Fibroblast of lung (primary cell): ENCODE measurements at places on chromosomes 11 and 22.

DNA sequence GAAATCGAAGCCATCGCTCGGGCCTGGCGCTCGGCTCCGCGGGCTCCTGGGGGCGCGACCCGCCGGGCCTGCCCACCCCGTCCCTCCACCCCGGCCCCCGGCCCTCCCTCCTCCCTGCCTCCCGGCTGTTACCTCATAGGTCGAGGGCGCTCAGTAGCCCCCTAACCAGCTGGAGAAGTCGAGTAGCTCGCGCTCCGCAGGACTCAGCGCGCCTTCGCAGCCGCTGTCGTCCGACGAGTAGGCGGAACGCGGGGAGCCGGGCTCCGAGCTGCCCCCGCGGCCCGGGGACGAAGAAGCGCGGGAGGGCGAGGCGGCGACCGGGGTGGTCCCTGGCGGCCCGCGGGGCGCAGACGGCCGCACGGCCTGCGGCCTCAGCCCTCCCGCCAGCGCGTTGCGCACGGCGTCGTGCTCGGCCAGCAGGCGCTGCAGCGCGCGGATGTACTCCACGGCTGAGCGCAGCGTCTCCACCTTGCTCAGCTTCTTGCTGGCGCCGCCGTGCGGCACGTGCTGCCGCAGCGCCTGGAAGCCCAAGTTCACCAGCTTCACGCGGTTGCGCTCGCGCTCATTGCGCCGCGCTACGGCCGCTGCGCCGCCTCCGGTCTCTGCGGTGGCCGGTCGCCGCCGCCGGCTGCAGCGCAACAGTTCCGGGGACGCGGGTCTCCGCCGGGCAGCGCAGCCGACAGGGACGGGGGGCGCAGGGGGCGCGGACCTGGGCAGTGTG lies 627 bp downstream of the ASCL2 start:
- DNase-seq: peak; percentile 68

- DNase-seq: no peak
Measured at GRCh38 chr11:103736315-103737036, 300.0 kb upstream of the DDI1 start.

DNA sequence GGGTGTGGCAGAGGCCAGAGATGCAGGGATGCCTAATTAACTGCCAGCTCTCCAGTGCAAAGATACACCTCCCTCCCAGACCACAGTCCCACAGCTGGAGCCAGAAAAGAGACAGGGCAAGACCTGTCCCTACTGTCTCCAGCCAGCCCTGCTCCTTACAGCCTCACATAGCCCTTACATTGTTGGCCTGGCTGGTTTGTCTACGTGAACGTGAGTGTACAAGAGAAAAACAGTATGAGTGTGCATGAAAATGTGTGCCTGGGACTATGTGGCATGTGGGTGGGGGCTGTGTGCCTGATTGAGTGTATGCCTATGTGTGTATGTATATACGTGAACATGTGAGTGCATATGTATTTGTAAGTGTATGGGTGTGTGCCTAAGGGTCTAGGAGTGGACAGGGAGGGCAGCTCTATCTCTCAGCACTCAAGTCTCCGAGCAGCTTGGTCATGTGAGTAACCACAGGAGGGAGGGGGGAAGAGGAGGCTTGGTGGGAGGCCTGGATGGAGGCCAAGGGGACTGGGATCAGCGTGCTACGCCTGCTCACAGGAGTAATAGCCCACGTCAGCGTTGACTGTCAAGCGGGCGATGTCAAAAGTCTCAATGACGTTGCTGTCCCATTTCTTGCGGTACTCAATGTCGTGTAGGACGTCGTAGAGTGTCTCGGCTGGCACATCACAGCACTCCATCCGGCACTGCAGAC lies 6.6 kb upstream of the ARAP1 start:
- peak; percentile 95 for DNase-seq

GRCh38 chr11:123594188-123594901 lies 60.1 kb downstream of the SCN3B start:
- DNase-seq: no peak

DNA sequence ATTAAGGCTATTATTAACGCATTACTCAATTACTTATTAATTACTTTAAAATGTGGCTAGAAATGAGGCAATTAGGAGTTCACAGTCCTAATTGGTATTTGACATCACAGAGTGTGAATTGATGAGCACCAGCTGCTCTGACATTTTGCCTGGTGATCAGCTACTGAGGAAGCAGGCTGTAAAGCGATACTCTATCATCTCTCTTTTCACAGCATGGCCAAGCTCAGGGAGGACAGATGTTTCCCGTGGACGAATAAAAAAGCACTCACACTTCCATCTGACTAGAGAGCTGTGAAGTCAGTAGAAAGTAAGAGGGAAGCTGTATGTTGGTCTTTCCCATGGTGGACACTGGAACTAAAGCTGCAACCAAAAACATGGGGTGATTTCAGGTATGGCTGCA lies 29.1 kb upstream of the SYT9 start:
- no peak for DNase-seq

- DNase-seq: no peak
Measured at GRCh38 chr11:67577951-67578350, 5.7 kb upstream of the GSTP1 start.

DNA sequence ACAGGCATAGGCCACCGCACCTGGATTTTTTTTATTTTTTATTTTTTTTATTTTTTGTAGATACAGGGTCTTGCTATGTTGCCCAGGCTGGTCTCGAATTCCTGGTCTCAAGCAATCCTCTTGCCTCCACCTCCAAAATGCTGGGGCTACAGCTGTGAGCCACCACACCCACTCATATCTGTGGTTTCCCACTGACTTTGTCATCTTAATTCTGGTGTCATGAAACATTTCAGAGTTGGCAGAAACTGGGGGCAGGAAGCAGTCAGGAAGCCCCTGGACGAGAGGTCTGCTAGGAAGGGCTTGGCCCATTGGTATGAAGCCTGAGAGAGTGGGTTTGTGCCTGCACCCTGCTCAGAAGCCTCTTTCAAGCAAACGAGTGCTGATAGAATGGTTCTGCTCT lies 49.1 kb downstream of the COMMD9 start:
- DNase-seq: peak; percentile 53

DNA sequence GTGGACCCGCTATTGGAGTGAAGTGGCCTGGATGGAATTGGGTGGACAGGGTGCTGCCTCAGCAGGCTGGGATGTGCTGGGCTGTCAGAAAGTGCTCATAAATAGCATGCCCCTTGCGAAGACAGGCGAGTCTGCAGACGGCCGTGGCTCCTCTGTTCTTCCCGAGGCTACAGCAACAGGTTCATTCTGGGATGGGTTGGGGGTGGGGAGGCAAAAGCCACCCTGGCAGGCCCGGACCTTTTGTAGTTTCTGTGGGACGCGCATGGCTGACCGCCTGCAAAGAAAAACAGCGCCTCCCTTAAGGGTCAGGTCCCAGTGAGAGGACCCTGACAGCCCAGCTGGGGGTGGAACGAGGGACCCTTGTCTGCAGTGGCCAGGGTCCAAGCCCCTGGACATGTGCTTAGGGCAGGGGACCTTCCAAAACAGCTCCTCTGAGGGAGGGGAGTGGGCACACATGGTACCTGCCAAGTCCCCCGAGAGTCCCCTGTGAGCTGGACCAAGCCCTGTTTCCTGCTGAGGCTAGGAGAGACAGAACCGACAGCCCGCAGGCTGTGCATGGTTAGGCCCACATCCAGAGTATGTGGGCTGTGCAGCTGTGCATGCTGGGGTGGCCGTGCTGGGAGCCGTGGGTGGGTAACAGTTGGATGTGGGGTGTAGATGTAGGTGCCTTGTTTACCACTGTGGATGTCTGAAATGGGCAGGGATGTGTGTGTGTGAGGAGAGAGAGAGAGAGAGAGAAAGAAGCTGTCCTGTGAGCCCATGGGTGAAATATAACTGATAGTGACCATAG lies at the start of gene CRYBB3:
CRYBB3 (plus strand) TSS at position 128 of the 790 bp plus-strand sequence. CDS start 1,539 bp downstream, outside the sequence.
- no peak for DNase-seq

GRCh38 chr11:15843309-15843872 lies 513.0 kb downstream of the SOX6 start:
- peak; percentile 17 for DNase-seq

GRCh38 chr11:66068923-66069714 lies 953 bp upstream of the PACS1 start:
- peak; percentile 64 for DNase-seq

DNA sequence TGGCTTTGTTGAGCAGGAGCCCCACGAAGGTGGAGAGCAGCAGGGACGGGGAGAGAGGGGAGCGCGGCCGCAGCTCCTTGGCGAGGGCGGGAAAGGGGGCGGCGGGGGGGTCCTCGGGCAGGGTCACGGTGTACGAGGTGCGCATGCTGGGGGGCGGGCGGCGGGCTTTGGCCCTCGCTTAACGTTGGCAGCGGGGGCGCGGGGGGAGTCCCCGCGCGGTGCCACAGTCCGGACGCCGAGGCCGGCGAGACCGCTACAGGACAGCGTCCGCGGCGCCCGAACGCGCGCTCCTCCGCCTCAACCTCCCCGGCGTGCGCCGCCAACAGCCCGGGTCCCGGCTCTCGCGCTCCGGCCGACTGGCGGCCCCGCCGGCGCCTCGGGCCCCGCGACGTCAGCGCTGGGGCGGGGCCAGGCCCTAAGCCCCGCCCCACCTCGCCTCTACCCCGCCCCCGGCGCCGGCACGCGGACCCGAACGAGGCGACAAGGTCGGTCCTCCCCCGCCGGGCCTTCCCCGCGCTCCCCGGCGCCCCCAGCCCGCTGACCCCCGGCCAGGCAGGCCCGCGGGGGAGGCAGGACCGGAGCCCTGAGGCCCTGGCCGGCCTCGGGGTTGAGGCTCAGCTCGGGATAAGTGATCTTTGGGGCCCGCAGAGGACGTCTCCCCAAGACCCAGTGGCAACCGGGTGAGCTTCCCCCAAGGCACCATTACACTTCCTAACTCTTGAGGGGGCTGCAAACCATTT lies 17.5 kb downstream of the USP2 start:
- DNase-seq: no peak

DNA sequence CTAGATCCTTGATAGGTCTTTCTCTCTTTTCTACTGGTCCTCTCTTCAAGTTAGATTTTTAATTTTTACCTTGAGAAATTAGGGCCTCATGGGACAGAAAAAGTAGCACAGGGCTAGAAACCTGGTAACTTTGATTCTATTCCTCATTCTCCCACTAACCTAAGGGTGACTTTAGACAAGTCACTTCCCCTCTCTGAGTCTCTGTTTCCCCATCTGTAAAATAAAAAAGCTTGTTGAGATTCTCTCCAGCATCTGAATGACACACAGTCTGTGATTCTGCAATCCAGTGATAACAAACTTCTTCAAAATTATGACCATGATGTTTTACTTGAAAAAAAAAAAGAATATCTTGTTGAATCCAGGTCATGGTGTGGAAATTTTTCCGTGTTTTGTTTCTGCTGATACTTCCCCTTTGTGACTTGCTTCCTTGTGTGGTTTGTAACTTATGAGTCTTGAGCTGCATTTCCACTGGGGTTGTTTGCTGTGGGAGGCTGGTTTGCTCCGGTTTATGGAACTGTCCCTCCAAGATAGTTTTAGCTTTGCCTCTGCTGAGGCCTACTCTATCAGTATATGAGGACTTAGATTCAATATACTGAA lies 9.8 kb upstream of the MPEG1 start:
- DNase-seq: no peak

DNA sequence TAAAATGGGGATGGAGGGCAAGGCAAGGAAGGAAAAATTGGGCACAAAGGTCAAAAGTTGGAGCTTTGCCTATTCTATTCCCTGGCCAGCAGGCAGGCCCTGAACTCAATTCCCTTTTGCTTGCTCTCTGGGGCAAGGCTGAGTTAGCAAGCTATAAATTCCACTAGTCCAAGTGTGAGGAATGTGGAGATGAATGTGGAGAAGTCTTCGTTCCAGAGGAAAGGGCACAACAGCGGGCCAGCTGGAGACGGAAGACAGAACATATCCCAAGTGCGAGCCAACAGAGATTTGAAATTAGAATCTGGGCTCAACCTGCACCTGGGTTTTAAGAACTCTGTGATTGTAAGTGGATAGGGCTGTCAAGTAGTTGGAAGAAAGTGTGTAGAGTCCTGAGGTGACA lies 29.5 kb upstream of the FZD4 start:
- no peak for DNase-seq

GRCh38 chr11:11027288-11027687 lies 169.4 kb upstream of the ZBED5 start:
- DNase-seq: peak; percentile 84

- peak; percentile 32 for DNase-seq
Measured at GRCh38 chr11:96329419-96329818, 13.6 kb downstream of the MAML2 start.

- no peak for DNase-seq
Measured at GRCh38 chr11:14240221-14240620, 118.8 kb downstream of the RRAS2 start.

DNA sequence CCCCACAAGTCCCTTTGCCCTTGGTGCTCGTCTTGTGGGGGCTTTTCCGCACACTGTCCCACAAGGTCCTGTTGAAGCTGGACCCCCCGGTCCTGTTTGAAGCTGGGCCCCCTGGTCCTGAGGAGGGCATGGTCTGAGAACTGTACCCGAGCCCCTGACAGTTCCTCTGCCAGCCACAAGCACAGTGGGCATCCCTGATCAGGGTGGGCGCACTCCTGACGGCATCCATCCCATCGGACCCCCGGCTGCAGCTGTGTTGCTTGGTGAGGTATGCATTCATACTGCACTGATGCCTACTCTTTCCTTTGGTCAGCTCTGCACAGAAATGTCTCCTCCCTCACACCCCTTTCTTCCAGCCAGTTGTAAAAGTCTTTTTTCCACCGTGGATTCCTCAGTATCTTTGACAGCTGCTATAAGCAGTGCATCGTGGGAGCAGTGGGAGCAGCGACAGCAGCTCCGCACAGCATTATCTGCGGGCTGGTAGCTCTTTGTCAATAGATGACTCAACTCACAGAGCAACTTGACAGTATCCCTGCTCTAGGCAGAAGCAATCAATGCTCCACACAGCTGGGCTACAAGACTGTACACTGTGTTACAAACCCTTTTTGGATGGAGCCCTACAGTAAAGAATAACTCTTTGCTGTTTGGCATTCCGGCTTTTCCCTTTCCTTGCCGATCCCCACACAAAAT lies 1030.8 kb upstream of the CCDC90B start:
- DNase-seq: peak; percentile 56

DNA sequence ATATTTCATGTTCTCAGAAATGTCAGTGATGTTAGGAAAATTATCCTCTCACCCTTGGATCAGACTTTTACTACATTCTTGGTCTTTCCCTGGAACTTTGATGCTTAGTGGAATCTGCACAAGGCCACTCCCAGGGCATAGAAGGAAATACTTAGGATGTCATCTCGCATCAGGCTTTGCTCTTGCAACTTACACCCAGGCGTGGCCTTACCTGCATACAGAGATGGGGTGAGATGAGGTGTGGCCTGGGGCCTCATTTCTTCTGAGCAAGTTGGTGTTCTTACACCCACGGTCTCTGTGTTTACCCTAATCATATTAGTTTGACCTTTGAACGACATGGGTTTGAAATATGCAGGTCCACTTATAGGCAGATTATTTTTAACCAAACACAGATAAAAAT lies 19.0 kb upstream of the OR52K2 start:
- no peak for DNase-seq

GRCh38 chr22:28955817-28956216 lies 72.4 kb downstream of the ZNRF3 start:
- peak; percentile 22 for DNase-seq

DNA sequence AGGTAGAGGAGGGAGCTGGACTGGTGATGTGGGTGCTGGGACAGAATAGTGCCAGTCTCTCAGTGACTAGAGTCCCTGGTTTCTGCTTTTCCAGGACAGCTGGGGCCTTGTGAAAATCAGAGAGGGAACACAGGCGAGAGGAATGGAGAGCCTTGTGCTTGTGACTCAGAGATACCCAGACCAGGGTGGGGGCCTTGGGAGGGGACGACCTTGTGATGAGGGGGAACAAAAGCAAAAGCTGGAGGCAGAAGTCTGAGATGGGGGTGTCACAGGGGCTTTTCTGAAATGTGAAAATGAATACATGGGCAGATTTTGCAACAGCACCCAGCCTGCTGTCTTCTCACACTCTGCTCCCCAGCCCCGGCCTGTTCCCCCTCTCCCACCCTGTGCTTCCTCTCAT lies 3.4 kb upstream of the NR1H3 start:
- no peak for DNase-seq

- no peak for DNase-seq
Measured at GRCh38 chr11:27233654-27234042, 129.4 kb downstream of the CCDC34 start.
